ENCODE measurements at places on chromosomes 7 and 10.

- DNase-seq: no peak
Observed at GRCh38 chr7:101553771-101554445, 75.2 kb downstream of the MYL10 start.

DNA sequence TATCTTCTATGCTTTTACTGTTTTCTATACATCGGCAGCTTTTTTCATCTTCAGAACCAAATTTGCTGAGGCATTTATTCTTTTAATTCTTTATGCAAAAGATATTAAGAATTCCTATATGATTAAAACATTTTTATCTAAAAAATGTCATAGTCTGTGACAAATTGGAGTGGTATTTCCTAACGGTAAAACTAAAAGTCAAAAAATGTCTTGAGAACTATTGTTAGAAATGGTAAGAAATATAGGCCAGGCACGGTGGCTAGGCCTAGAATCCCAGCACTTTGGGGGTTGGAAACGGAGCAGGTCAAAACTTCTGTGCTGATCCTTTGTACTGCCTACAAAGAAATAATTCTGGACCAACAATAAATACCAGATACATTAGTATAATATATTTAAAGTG, 57.7 kb upstream of the PRR15 start:
- DNase-seq: no peak

DNA sequence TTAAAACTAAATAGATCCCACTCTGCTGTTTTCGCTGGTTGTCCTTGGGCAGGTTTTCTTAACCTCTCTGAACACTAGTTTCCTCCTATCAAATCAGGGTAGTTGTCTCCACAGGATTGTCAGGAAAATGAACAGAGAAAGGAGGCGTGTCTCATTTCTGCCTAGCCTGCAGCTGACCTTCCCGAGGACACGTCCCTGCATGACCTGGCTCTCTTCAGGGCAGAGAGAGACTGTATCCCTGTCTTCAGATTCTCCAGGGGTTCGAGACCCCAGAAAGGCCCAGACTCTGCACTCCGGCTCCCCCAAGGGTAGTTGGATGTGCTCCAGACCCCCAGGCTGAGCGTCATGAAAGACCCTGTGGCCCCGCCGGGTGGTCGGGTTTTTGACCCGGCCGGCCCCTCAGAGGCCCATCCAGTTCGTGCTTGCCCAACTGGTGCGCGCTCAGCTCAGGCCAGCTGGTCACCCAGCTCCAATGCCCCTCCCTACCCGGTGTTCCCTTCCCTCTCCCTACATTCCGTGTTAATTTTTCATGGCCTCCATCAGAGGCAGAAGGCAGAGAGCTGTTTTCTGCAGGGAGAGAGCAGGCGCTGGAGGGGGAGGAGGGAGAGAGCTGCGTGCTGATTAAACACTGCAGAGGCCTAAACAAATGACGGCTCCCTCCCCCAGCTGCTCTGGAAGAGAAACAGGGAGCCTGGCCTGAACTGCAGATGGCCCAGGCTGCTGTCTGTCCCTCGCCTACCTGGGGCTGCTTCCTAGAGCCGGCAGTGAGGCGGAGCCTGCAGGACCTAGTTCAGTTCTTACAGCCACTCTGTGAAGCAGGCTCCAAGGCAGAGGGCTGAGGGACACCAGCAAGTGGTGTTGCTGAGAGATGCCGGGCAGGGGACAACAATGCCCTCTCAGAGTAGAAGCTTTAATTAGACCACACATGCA, 86.2 kb upstream of the PPIF start:
- DNase-seq: no peak

- DNase-seq: no peak
Observed at GRCh38 chr7:81478664-81479063, 291.2 kb downstream of the HGF start.

- DNase-seq: peak; percentile 92
Observed at GRCh38 chr7:42236976-42237810, at the start of gene GLI3. TSS of gene GLI3 (minus strand) at chr7:42237209. CDS start at chr7:42223253, 13,956 bp downstream.

DNA sequence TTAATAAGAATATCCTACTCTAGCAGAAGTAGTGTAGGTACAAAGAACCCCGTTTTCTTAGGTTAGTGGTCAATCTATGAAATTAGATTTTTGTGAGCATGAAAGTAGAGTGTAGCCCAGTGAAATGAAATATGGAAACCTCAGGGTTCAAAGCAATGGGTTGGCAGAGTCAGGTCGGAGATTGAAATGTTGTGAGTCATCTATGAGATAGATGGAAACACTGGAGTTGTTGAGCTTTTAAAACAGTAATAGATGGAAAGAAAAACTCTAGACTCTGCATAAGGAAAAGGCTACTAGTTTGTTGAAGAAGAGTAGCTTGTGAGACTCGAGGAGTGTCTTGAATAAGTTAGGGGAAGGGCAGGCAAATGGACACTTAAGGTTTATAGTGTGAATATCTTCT, 251.9 kb downstream of the EXOC4 start:
- no peak for DNase-seq

GRCh38 chr7:129443612-129444011, 9.4 kb downstream of the STRIP2 start:
- DNase-seq: no peak

GRCh38 chr10:113626809-113627355, 37.0 kb downstream of the NRAP start:
- DNase-seq: no peak

DNA sequence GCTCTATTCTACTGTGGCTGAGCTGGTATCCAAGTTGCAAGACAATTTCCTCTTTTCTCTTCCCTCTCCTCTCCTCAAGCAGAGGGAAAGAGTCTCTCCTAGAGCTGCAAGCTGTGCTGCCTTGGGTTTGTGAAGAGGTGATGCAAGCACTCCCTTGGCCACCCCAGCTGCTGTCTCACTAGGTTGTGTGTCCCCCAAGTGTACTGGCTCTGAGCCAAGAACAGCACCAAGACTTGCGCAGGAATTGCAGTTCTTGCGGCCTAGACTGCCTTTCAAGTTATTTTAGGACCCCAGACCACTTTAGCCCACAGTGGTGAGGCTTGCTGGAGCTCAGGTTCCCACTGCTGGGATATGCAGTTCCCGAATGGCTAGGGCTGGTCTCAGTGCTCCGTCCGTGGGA, 411.6 kb downstream of the DPP6 start:
- no peak for DNase-seq

DNA sequence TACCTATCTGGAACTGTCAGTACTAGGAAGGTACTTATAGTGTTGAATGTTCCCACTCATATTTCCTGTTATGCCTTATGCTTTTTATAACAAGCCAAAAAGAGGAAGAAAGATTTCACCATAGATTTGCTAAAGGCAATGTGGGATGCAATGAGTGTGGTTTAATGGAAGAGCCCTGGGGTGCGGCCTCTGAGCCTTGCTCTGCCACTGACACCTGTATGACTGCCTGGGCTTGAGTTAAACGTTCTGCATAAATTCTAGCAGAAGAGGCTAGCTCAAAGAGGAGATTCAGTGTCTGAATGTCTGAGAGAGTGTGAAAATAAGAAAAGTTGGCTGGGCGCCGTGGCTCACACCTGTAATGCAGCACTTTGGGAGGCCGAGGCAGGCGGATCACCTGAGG, 143.8 kb downstream of the TPST1 start:
- no peak for DNase-seq

- DNase-seq: peak; percentile 53
Observed at GRCh38 chr10:78342827-78343653, 309.4 kb downstream of the RPS24 start.

- DNase-seq: no peak
Observed at GRCh38 chr10:24241536-24242040, 32.6 kb downstream of the KIAA1217 start.

- DNase-seq: no peak
Observed at GRCh38 chr7:8396294-8396693, 37.1 kb upstream of the NXPH1 start.

GRCh38 chr7:3710122-3710521, 409.1 kb downstream of the SDK1 start:
- no peak for DNase-seq

DNA sequence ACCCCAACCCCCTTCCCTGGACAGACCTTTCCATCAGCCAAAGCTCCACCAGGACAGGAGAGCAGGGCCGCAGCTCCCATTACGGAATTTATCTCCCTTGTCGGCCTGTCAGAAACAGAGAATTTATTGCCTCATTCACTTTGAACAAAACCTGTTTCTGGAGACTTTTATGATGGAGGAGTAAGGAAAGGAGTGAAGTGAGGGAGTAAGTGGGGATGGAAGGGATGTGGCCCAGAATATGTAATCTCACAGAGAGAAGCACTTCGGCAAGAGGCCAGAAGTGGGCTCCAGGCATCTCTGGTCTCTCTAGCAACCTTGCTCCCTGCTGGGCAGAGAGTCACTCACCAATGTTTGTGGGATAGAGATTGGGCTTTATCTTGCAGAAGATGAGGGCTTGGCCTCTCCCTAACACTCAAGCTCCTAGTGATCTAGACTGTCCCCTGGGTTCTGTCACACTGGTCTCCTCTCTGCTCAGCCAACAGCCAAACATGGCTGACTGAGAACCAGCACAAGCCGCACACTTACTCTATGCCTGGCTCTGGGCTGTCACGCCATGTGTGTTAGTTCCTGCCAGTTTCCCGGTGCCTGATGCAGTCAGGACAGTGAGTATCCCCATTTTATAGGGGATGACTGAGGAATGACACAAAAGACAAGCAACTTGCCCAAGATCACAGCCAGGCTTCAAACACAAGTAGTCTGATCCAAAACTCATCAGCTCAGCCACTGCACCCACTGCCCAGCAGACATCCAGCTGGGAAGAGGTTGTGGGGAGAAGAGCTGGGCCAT, 149.4 kb upstream of the ZMIZ1 start:
- DNase-seq: no peak

GRCh38 chr10:59907918-59908807, 1.8 kb upstream of the CCDC6 start:
- peak; percentile 81 for DNase-seq

DNA sequence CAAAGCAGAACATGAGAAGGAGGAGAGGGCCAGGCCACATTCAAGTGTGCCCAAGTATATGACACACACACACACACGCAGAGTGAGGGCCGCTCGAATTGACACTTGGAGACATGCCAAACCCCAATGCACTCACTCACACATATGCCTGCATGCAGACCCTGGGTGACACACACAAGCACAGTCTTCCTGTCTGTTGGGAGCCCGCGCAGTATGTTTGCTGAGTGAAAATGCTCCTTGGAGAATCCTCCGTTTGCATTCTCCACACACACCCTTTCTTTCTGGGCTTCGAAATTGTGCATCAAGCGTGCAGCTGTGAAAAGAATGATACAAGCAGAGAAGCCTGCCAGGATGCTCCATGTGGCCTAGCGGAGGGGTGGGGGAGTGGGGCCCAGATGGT, 120.9 kb downstream of the PLXNA4 start:
- DNase-seq: no peak

DNA sequence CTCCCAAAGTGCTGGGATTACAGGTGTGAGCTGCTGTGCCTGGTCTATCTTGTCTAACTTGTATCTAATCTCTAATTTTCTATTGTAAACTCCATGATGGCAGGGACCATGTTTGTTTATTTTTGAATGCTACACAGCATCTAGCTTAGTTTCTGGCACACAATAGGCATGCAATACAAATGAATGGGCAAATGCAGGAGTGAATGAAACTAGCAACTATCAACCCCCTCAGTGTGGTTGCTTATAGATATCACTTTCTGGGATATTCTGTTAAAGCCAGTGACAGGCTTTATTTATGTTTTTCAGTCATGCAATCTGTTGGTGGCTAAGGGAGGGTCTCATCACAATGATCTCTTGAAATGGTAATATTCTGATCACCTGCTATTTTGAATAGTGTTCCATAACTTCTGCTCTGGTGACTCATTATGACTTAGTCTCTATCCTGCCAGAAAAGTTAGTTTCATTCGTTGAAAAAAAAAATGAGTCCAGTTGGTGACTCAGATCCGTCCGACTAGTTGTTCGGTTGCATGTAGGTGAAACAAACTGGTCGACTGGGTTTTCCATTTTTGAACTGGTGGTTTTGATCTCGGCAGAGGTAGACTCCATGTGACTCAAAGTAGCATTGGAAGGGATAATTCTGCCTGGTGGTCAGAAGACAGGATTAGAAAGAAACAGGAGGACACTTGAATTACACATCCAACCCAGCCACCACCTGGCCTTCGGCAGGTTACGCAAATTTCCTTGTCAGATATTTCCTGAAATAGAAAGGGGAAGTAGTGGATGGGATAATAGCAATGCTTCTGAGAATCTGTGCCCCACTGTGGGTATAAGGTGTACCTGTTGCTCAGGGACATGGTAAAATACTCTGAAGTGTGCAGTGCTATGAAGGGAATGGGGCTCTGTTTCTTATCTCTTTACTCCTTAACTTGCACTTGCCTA, 76.8 kb downstream of the GATA3 start:
- DNase-seq: no peak

GRCh38 chr10:114685456-114685855, 27.4 kb upstream of the ABLIM1 start:
- DNase-seq: no peak

DNA sequence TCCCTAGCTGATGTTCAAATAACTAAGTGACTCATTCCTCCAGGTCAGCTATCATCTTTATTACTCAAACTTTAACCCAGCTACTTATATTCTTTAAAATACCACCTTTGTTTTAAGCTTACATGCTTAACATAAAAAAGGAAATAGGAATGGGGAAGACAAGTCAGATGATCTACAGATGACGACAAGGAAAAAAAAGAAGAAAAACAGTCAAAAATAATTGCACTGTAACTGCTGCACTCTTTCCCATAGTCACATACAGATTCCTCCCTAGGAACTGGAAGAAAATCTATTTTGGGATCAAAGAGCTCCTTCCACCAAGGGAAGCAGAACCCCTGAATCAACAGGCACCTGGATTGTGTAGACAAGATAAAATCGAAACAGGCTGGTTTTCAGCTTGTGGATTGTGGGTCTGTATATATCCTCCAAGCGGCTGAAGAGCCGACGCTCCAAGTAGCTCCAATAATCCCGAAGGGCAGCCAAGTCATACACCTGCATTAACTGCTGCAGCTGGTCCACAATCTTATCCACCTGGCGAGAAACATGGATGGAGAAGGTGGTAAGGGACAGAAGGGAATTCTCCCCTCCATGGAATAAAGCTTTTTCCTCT, 2.0 kb downstream of the WDR91 start:
- DNase-seq: no peak

GRCh38 chr7:44380831-44381493, 55.6 kb upstream of the CAMK2B start:
- peak; percentile 52 for DNase-seq

DNA sequence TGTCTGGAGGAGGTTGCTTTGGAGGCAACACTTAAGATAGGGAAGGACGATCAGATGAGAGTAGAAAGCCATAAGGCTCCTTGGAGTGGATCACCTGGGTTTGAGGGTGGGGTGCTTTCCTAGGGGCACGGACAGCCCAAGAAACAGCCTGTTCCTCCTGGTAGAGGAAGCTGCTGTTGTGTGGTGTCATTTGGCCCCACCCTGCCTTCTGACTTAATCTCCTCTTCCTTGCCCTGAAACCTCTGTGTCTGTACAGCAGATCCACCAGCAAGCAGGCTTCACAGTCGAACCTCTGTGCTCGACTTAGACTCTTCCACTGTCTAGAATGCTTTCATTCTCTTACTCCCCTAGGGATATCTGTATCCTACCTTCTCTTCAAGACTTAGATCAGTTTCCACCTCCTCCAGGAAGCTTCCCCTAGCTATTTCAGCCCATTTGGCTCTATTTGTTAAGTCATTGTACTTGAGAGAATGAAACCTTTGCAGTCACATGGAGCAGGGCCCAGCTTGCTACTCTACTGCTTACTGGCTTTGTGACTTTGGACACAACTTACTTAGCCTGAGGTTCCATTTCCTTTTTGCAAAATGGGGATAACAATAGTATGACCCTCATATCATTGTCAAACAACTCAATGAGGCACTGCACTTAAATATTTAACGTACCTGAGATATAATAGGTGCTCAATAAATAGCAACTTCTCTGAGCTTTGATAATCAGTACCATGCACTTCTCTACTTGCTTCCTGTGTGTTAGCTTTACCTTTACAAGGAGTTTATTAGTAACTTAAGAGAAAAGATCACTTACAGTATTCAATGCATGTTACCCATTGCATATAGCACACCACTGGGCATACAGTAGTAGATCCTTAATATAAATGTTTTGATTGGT, 5.0 kb downstream of the MXI1 start:
- DNase-seq: no peak
